ENCODE measurements at places on chromosomes 12 and 14.

DNA sequence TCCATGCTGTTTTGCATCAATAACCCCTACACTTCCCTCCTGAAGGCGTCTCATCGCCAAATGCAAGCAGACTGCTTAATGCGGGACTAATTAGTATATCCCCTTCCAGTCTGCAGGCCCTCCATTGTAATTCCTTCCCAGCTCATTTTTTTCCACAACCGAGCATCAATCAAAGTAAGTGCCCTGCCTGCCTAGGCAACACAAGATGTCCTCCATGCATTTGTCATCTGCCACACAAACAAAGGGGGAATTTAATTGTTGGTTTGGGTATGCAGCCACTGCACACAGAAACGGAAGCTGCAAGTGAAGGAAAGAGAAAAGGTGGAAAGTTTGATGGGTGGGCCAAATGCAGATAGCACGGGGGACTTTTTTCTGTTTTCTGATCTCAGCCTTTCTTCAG is 168.0 kb downstream of the EGLN3 start:
- DNase-seq, result no peak

GRCh38 chr12:117026343-117026742 is 72.9 kb downstream of the TESC start:
- DNase-seq, result no peak

DNA sequence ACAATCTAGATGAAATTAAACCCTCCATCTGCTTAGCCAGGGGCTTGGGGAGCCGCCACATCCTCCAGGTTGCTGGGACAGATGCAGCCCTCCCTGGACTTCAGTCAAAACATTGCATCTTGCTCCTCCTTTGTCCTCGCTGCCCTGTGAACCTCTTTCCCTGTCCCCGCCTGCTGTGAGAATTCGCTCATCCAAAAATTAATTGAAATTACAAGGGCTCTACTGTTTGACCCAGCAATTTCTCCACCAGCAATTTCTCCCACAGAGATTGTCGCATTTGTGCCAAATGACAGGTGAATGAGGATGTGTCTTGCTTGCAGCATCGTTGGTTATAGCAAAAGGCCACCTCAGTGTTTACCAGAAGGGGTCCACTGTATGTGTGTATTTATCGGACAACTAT is 5.0 kb upstream of the POP5 start:
- DNase-seq, result no peak

DNA sequence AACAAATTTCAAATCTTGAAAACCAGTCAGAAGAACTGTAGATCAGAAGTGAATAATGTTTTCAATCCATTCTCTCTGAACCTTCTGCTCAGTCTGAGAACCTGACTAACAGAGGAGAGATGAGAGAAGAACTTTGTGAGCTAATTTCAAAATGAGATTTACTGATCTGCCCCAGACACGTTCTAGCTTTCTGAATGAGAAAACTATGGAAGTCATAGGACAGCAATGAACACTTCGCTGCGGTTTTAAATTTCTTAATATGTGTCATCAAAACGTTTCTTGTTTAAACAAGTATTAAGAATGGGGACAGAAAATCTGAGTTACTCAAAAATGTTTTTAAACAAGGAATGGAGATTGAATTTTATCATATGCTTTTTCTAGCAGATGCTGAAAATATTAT is 66.6 kb upstream of the FAR2 start:
- DNase-seq, result no peak

DNA sequence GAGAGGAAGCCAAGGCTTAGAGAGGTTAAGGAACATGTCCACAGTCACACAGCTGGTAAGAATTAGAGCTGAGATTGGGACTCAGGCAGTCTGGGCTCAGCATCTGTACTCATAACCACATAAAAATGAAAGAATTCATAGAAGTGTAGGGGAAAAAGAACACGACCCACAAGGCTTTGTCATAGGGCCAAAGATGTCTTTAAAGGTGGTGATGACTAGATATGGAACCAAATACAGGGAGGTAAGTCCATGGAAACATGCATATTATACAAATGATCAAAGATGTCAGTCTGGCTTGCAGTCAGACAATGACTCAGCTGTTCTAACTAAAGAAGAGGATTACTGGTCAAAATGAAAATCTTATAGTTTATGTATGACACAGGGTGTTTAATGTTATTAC is 7.2 kb upstream of the SSPN start:
- no peak for DNase-seq

DNA sequence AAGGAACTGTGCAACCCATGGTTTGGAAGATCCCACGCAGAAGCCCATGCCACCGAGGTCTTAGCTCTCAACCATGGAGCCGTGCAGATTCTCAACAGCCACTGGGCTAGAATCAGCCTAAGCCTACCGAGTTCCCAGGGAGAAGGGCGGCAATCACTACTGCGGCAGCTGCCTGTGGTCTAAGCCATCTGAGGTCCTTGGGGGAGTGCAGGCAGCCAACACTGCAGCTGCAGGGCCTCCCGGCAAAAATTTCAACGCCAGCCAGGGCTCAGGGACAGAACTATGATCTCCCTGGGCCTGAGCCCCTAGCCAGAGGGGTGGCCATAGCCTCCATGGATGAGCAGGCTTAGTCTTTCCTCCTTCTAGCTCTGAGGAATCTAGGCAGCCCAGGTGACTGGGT is 156.8 kb upstream of the CLEC14A start:
- no peak for DNase-seq

DNA sequence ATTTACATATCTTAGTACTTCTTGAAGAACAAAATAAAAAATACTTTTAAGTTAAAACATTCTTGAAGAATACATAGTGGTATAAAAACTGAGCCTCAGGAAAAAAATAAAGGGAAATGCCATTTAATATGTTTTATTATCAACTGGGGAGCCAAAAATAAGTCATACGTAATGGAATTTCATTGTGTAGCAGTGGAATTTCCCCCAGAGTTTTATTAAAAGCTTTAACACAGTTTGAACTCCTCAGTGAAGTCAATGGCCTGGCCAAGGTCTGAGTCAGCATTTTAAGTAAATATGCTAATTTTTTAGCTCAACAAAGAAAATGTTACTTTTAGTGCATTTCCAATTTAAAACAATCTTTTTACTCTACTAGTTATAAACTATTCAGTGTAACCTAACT is 350.1 kb upstream of the ATP2B1 start:
- DNase-seq, result no peak

GRCh38 chr12:127296591-127296990 is 970.4 kb upstream of the TMEM132C start:
- DNase-seq, result no peak

DNA sequence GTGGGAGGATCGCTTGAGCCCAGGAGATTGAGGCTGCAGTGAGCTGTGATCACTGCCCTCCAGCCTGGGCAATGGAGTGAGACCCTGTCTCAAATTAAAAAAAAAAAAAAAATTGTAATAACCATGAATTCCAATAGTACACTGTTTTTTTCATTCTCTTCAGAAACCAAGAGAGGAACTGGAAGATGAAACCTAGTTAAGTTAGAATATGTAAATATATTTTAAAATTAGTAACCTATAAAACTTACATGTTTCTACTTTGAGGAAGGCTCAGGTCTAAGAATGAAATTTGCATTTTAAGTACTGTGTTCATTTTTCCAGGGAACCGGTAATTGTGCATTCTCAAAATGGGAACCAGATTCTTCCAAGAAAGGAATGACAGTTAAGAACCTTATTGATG is 18.8 kb downstream of the KNTC1 start:
- no peak for DNase-seq

DNA sequence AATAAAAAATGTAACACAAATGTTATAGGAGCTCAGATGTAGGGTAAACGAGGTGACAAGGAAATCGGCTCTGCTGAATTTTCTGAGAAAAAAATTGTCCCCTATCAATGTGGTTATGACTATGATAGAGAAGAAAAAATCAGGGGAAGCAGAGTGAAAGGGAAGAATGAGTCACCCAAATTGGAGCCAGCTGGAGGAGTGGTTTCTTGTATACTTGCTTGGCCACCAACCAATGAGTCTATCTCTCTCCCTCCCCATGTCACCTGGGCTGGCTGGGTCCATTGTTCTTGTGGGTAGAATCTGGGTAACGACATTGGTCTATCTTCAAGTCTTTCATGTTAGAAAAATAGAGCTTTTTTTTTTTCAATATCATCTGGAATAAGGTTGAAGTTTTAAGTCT is 196.6 kb upstream of the FLRT2 start:
- no peak for DNase-seq

GRCh38 chr14:88841741-88842140 is 17.3 kb downstream of the TTC8 start:
- no peak for DNase-seq

GRCh38 chr14:103935102-103935501 is 6.8 kb downstream of the TDRD9 start:
- DNase-seq, result no peak

DNA sequence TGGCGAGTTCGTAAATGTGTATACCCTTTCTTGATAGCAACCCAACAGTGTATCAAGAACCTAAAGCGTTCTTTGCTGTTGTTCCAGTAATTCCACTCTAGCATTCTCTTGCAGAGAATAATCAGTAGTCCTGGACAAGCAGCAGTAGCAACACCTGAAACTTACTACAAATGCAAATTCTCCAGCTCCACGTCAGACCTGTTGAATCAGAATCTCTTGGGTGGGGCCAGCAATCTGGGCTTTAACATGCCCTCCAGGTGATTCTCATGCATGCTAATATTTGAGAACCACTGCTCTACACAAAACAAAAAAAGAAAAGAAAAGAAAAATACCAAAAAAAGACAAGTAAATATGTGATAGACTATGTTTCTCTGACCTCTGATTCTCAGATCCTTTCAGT is 10.1 kb downstream of the PTGDR start:
- no peak for DNase-seq

DNA sequence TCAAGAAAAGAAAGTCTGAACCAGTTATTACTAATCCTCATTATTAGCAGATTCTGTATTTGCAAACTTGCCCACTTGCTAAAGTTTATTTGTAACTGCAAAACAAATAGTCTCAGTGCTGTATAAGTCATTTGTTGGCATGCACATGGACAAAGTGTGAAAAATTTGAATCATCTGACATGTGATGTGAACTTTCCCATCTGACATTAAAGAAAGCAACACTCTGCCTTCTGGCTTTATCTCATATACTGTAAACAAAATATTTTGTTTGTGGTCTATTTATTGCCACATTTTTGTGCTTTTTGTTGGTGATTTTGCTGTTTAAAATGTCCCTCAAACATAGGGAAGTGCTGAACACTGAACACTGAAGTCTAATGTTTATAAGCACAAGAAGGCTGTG is 513.8 kb downstream of the RPL10L start:
- DNase-seq, result no peak

- no peak for DNase-seq
Measured at GRCh38 chr12:89895591-89895990, 187.0 kb upstream of the ATP2B1 start.

GRCh38 chr14:60599727-60600126 is 49.5 kb downstream of the SIX1 start:
- no peak for DNase-seq

- DNase-seq, result no peak
Measured at GRCh38 chr12:102182635-102183034, 15.0 kb downstream of the PMCH start.

GRCh38 chr12:122215771-122216170 is 10.1 kb downstream of the DIABLO start:
- DNase-seq, result no peak

DNA sequence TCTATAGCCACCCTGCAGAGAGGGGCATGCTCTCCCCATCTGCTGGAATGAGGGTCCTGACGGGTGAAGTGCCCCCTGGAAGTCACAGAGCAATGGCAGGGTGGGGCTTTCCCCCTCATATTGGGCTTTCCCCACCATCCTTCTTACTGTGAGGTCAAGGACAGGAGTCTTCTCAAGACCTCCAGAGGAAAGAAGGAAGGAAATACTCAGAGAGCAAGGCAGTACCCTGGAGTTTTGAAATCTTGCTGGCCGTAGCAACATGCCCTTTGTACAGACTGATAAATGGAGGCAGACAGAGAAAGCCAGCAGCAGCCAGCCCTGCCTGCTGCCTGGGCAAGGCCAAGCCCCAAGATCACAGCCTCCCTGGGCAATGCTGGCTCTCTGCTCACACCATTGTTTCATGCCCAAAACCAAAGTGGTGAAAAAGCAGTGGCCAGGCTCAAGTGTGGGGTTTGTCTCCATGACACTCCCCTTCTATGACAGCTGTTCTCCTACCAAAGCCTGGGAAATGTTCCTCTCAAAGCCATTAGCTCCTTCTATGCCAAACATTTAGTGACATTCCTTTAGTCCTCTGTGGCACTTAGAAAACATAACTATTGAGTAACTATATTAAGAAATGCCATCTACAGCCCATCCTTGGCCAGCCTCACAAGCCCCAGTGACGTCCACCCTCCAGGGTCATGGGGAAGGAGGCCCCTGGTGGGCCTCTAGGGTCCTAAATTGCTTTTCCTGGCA is 13.2 kb upstream of the ITPK1 start:
- DNase-seq, result no peak

DNA sequence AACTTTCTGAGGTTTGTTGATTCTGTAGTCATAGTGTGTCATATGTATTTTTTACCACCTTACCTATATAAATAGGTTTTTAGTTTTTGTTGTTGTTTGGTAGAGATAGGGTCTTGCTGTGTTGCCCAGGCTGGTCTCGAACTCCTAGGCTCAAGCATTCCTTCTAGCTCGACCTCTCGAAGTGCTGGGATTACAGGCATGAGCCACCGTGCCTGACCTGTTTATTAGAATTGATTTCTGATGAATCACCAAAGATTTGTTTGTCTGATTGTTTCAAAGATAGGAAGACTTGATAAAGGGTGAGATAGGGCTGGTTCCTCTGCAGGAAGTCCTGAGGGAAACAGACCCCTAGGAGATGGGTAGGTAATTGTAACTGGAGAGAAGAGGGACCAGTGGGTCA is 481.6 kb downstream of the PCNX1 start:
- DNase-seq, result no peak

- no peak for DNase-seq
Measured at GRCh38 chr14:92965281-92965680, 42.3 kb downstream of the CHGA start.

DNA sequence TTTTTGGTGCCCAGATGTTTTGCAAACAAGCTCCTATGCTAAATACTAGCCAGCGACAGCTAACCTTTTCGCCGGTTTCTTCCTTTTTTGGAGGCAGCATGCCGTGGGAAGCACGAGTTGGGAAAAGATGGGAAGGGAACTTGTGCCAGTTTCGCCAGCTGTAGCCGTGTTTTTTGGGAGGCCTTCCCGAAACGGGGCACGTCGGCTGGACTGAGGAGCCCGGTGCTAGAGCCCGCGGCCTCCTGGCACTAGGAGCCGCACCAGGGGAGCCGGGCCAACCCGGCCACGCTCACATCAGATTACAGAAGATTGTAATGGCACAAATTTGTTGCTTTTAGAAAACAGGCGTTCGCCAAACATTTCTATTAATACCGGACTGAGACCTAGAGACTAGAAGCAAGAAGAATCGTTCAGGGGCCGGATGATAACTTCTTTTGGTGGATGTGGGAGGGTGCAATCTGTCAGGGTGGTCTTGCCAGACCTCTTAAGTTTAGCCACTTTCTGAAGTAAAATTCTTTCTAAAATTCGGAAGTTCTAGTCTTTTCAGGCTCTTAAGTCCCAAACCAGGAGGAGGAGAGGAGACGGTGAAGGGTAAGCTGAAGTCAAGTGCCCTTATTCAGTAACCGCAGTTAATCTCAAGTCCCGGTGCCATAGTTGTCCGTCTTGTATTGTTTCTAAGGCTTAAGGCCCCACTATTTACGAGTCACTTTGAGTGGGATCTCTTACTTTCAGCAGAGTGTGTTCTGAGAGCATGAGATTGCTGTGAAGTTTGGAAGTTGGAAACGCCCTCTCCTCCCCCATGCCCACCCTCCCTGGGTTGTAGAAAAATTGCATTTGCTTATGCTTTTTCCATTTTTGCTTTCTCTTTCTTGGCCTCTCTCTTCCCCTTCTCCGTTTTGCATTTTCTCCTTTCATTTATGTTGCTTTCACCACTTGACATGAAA is 1.3 kb downstream of the RASSF3 start:
- peak; percentile 49 for DNase-seq

Measured in stimulated activated naive CD4-positive, alpha-beta T cell (primary cell).